Stimulated activated CD8-positive, alpha-beta memory T cell treated with anti-CD3 and anti-CD28 coated beads, Interleukin-4, amount 100 ng/mL, for 4 hours (primary cell): ENCODE measurements at places on chromosomes 6 and 20.

DNA sequence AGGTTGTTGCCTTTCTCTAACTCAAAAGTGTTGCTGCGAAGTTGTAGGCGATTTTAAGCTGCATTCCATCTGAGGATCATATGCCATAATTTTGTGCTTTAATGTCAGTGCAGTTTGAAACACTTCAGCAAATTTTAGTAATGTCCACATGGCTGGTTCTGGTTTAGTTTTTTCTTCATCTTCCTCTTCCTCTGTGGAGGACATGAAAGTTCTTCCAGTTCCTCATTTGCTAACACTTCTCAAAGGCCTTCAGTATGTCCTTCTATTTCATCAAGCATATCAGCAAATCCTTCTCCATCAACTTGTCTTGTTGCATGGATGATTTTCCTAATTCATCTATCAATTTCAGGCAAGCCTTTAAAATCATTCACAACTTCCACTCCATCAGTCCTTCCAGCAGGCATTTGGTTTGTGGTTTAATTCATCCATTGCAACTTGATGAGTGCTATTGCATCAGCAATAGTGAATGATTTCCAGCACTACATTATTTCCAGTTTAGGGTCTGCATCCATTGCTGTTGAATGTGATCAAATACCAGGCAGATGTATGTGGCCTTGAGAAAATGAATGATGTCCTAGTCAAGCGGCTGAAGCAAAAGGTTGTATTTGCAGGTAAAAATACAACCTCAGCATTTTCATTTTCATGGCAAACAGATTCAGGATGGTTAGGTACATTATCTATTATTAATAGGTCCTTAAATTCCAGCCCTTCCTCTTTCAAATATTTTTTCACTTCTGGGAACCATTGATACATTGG is 20.2 kb downstream of the SHLD1 start:
- no peak for DNase-seq

DNA sequence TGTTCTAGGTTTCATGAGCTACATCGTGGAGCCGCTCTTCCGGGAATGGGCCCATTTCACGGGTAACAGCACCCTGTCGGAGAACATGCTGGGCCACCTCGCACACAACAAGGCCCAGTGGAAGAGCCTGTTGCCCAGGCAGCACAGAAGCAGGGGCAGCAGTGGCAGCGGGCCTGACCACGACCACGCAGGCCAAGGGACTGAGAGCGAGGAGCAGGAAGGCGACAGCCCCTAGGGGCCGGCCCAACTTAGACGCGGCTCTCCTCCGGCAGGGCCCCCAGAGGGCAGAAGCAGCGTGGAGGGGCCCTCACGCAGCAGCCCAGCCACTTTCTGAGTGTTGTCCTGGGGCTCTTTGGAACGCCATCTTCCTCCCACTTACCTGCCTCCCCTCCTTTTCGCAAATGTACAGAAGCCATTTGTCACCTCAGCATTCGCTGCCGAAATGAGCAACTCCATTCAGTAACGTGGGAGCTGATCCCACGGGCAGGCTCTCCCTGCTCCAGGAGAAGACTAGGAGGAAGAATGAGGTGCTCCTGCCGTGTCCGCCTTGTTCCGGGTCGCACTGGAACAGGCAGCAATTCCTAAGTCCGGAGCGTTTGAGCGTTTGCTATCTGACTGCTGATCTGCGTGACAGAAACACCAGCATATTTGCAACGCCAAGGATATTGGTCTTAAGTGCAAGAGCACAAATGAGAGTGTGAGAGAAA is 58.4 kb downstream of the MTFR2 start:
- no peak for DNase-seq

GRCh38 chr6:126826166-126826714 is 292.2 kb upstream of the RSPO3 start:
- no peak for DNase-seq

- no peak for DNase-seq
Observed at GRCh38 chr6:34370361-34370760, 22.1 kb downstream of the NUDT3 start.

GRCh38 chr6:41705311-41705995 is 30.0 kb downstream of the TFEB start:
- DNase-seq: no peak

GRCh38 chr6:115001731-115002350 is 659.0 kb upstream of the HS3ST5 start:
- DNase-seq: no peak

DNA sequence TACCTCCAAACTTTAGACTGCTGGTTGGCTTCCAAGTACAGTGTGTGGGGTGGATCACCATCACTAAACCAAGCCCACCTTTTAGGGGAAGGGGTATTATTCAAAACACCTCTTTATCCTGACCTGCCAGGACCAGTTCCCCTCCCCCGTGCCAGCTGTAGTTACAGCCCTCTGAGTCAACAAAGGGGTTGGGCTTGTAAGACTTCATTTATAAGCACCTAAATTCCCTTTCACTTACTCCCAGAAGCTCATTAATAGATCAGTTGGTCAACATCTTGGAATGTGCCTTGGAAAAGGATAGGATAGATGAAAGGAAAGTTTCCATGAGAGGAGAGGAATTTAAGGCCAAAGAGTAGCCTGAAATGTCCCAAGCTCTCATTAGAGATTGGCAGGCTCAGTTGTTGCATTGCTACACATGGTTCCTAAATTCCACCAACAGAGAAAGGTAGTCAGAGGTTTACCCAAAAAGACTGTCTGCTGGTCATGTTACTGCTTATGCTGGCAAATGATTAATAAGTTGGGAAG is 59.2 kb downstream of the TNFAIP3 start:
- no peak for DNase-seq

GRCh38 chr6:7332090-7332745 is 19.2 kb upstream of the SSR1 start:
- no peak for DNase-seq

DNA sequence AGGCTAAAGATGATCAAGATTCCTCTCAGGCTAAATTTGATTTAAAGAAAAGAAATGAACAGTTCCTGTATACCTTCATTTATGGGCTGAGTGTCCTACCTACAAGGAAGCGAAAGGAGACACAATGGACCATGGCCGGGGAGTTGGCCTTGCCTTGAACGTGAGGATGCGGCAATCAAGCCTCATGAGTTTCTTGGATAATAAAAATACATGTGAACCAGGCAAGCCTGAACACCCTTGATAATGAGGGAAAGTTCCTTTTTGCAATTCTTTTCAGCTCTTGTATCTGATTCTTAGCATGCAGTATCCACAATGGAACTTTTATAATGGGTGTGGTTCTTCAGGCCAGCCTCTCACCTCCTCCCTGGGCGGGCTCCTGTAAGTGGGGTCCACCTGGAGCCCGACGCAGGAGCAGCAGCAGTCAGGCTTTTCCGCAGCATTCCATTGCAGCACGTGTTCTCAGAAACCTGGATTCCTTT is 83.8 kb downstream of the RNASET2 start:
- DNase-seq: no peak

DNA sequence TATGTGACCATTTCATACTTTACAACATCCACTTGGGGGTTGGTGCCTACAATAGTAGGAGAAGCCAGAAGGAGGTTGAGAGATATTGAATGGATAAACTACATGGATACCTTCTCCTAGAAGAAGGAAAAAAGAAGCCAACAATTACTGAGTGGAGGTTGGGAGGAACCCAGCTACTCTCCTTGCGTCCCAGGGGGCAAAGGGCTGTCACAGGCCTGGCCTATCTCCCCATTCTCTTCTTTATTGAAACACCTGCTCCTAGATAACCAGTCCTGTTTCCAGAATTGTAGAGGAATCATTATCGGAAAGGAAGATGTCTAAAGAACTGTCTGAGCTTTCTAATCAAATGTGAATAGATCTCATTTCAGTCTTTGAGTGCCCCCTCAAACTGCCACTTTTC is 115.1 kb downstream of the MAP7 start:
- no peak for DNase-seq

DNA sequence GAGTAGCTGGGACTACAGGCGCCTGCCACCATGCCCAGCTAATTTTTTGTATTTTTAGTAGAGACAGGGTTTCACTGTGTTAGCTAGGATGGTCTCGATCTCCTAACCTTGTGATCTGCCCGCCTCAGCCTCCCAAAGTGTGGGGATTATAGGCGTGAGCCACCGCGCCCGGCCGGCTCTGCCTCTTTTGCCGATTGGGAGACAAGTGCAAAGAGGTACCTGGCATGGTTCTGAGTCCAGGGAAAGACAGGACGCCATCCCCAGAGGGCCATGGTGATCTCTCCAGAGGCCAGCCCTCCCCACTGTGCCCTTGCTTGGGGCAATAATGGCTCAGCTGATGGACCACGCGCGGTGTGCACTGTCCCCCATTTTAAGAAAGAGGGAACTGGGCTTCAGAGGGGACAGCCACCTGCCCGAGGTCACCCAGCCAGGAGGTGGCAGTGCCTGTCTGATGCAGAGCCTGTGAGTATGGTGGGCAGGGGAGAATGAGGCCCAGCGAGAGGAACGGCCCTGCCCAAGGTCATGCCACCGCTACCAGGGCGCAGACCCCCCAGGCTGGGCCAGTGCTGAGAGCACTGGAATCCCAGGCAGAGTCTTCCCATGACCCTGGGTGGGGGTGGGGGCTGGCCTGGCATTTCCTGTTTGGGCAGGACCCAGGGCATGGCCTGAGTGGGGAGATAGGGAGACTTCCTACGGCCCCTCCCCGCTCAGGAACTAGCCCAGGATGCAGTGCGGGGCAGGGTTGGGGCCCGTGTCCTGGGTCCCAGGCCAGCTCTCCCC is 61.0 kb downstream of the SNAI1 start:
- no peak for DNase-seq

DNA sequence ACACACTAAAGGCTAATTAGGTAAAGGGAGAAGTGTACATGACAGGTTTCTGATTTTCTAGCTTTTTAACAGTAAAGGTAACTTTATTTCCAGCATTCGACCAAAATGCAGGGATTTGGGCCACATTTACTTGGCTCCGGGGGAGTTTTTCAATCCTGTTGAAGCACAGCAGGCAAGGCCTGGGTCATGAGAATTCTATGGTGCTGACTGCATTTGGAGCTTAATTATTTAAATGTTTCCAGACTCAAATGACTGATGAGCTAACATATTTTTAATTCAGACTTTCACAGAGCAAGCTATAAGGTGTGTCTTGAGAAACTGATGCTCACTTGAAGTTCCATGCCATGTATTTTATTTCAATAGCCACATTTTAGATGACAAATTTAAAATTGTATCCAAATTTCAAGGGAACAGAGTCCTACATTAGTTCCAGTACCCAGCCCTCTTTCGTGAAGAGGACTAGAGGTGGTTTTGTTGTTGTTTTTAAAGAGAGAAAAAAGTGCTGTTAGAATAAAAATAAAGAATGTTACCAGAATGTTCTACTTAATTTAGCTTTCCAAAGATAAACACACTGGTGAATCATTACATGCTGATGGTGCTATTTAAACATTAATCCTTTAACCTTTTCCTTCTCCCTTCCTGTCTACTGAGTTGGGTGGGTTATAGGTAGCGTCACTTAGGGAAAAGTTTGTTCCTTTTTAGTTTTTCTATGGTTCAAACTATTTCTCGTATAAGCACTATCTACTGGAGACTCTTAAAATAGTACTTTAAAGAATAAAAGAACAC is 82.3 kb upstream of the PHACTR2 start:
- DNase-seq: no peak

DNA sequence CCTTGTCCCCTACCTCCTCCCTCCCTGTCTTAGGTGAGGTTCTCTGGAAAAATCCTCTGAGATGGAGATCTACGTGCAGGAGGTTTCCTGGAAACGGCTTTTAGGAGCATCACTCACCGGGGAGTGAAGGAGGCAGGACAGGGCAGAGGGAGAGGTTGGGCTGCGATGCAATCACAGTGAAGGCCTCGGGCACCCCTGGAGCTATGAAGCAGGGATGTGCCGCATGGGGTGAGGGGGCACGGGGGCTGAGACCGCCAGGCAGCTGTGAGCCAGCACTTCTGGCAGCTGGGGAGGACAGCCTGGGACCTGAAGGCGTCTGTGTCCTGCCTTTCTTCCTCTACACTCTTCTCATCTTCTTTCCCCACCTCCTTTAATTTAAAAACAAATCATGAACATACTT is 12.9 kb upstream of the GLP1R start:
- DNase-seq: no peak

DNA sequence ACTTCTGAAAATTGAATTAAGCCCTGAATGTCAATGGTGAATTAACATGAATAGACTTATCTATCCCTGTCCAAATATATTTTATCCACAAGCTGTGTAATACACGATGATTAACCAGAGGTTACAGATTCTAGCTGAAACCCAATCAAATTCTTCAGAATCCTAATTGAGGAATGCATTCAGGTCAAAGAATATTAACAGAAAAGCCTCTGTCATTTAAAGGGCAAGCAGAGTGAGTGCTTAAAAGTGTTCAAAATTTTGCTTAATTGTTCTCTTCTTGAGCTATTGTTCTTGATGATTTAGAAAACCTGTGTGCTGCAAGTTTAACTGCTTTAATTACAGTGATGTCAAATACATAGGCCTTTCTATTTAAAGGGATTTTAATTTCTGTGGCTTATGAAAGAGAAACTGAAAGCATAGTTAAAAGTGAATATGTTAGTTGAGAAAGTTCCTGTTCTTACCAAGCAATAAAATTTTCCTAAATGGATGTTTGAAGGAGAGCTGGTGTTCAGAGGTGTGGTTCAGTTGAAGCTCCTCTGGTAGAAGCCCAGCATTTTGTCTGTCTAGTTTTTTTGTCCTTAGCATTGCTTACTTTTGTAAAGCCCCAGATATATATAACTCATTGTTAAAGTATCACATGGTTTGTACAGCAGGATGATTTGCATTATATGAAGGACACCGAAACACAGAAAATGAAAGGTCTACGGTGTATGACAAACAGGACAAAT is 466.3 kb upstream of the PLCB4 start:
- DNase-seq: no peak

DNA sequence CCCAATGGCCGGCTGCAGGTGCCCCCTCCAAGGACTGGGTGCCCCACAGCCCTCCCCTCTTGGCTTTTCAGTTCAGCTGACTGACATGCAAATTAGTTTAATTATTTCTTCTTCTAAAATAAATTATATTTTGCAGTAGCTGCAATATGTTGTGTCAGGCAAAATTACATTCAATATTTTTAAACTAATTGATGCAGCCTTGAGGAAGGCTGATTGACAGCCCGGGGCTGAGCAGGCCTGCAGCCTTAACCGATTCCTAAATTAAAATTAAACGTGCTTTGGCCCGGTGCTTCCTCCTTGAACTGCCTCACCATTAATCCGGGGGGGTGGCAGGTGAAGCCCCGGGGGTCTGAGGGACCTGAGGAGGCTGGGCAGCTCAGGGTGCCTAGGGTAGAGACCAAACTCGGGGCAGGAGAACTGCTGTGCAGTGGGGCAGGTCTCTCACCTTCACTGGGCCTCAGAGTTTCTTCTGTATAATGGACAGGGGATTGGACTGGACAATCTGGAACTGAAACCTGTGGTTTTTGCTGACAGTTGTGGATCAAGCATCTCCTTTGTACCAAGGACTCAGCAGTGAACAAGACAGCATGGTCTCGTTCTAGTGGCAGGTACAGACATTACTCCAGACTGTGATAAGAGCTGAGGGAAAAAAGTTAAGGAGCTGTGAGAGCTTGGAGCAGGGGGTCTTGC is 72.5 kb downstream of the CD40 start:
- DNase-seq: no peak

GRCh38 chr6:18165751-18166150 is 10.5 kb downstream of the KDM1B start:
- DNase-seq: no peak

- no peak for DNase-seq
Observed at GRCh38 chr20:361561-361960, 14.7 kb downstream of the NRSN2 start.
